ENCODE measurements at places on chromosomes 2 and 18.

- DNase-seq: no peak
These were observed 77.0 kb upstream of the UBXN4 start for GRCh38 chr2:135664623-135665068.

GRCh38 chr18:36608107-36608506 lies 220.7 kb downstream of the TPGS2 start:
- no peak for DNase-seq

DNA sequence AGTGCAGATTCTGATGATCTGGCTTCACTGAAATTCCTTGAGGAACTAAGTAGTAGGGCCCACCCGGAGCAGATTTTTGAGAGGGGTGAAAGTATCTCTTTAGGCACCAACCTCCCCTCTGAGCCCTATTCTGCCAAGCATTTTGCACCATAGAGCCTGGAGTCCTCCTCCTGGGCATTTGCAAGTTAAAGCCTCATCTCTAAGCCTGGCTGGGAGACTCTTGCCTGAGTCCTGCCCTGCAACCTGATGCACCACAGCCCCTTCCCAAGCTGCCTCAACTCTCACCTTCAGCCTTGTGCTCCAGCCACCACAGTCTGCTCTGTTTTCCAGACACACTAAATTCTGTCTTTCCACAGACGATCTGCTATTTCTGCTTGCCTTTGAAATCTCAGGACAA lies 79.6 kb upstream of the PKDCC start:
- no peak for DNase-seq

DNA sequence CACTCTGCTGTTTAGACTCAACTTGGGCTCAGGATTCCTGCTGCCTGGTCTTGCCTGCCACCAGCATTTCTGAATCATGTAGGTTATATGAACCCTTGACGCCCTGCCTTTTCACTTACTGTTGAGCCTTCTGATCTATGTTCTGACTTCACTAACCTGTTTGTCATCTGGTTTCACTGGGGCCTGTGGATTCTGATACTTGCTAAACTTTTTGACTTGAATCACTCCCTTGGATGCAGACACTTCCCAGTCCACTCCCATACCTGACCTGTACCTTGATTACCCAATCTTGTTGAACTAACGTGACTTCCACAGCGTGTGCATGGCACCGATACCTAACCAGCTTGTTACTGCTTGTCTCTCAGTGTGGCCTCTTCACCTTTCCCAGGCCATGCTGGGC lies 35.6 kb upstream of the SPAG16 start:
- DNase-seq: no peak

- DNase-seq: no peak
These were observed 16.0 kb downstream of the SH3BP4 start for GRCh38 chr2:234967870-234968208.

DNA sequence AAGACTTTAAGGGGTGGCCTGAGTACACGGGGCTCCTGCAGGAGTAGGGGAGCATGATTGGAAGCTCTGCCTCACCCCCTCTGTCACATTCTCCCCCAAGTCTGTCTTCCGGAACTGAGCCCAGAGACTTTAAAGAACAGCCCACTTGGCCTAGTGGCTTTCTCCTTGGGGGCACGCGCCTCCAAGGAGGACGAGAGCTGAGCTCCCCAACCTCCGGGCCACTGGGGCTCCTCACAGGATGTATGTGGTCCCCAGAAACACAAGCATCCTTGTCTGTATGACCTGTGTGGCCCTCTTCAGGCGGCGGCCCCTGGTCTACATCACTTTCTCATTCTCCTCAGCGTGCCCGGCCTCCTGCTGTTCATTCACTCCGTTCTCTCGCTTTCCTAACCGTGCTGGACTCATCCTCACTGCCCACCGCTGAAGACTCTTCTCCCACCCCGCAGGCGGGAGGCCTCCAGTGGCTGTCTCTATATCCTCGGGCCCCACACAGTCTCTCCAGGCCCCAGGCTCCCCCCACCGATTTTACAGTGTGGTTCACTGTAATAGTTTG lies 23.7 kb downstream of the KCNF1 start:
- DNase-seq: no peak

DNA sequence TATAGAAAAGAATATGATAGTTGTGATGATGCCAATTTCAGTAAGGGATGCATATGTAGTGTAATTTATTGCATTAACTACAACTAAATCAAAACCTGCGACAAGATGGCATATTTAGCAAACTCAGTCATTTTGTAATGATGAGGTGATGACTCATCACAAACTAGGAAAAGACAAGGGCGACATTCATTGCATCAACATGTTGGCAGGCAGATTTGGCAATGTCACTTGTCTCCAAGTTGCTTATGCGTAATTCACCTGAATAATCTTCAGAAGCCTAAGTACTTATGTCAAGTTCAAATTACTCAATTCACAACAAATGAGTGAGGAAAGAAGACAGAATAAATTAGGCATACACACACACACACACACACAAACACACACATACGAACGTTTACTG lies 273.2 kb upstream of the RGPD4 start:
- no peak for DNase-seq

DNA sequence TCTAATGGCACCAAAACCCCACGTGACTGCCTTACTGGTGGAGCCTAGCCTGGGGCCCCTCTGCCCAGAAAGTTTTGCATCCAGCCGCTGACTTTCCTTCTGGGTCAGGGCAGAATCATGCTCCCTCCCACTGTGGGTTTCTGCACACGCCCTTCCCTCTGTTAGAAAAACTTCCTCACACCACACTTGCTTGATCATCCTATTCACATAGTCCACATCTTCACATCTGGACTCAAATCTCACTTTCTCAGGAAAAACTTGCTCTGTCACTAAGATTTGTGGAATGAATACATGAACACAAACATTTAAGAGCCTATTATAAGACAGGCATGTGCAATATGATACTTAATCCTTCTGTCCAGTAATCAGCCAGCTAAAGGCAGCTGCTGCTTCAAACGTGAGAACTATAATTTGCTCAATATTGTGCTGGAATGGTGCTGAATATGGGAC lies 274.7 kb downstream of the RND3 start:
- DNase-seq: no peak

GRCh38 chr2:207135340-207135739 lies 30.4 kb downstream of the KLF7 start:
- no peak for DNase-seq

- no peak for DNase-seq
These were observed 50.0 kb downstream of the TGIF1 start for GRCh38 chr18:3500016-3500415.

DNA sequence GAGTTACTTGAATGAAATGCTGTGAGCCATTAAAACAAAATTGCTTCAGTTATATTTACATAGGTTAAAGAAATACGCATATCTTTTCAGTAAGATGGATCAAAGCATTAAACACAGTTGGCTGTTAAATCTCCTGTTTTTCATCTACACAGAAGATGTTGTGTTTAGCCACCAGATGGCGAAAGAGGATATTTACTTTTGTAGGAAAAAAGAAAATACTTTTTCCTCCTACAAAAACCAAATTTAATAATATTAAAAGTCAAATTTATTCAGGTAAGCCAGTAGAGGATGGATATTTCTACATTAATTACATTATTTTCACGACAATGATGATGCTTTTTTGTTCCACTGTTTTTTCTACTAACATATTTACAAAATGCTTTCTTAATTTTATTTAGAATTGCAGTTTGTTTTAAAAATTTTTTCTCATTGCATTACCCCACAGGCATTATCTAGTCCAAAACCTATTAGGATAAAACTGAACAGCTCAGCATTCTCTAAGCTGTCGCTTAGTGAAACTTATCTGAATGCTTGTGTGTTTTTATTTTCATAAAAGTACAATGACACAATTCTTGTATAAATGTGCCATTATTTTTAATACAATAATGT lies 173.7 kb downstream of the ASXL3 start:
- DNase-seq: no peak

DNA sequence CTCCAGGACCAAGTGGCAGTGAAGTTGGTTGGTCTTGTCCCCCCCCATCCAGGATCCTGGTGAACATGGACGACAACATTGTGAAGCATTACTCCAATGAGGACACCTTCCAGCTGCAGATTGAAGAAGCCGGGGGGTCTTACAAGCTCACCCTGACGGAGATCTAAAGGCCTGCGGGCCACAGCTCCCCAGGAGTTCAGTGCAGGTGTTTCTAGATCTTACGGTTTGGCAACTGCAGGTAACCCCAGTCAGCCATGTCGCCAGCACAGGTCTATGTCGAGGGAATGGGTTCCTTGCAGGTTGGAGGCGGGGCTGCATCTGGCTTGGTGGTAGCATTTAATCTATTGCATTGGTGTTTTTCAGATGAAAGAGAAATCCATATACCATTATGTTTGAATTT lies 42.8 kb upstream of the KLF11 start:
- DNase-seq: no peak

GRCh38 chr18:21270453-21270852 lies 28.4 kb downstream of the GREB1L start:
- DNase-seq: no peak

GRCh38 chr2:217064234-217065011 lies 204.6 kb upstream of the TNP1 start:
- peak; percentile 31 for DNase-seq

DNA sequence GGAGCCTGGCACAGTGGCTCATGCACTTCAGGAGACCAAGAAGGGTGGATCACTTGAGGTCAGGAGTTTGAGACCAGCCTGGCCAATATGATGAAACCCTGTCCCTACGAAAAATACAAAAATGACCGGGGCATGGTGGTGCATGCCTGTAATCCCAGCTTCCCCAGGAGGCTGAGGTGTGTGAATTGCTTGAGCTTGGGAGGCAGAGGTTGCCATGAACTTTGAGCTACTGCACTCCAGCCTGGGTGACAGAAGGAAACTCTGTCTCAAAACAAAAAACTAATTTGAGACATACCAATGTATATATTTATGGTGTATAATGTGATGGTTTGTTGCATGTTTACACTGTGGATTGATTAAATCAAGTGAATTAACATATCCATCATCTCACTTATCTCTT lies 21.8 kb upstream of the ZNF512 start:
- DNase-seq: no peak

- DNase-seq: no peak
These were observed 450.6 kb upstream of the ST6GAL2 start for GRCh38 chr2:107336526-107336925.

GRCh38 chr2:136055929-136056688 lies 61.8 kb downstream of the CXCR4 start:
- no peak for DNase-seq

DNA sequence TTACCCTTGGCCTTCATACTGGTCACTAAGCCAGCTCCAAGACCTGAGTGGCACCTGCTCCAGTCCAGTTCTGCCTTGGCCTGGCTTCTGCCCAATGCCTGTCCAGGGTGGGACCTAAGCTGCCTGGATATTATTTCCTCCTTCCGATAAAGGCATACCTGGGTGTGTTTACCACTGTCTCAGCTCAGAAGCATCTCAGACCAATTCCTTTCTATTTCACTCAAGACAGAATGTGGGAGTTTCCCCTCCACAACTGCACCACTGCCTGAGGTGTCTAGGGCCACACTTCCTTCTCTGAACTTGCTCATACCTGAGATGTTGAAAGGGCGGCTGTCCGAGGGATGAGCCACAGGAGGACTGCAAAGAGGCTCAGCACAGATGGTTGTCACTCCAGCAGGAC lies 18.4 kb upstream of the CAB39 start:
- no peak for DNase-seq

- peak; percentile 77 for DNase-seq
These were observed 25.8 kb downstream of the SPEG start for GRCh38 chr2:219460424-219460926.

- no peak for DNase-seq
These were observed 103.8 kb downstream of the PLCL1 start for GRCh38 chr2:197908156-197908555.

DNA sequence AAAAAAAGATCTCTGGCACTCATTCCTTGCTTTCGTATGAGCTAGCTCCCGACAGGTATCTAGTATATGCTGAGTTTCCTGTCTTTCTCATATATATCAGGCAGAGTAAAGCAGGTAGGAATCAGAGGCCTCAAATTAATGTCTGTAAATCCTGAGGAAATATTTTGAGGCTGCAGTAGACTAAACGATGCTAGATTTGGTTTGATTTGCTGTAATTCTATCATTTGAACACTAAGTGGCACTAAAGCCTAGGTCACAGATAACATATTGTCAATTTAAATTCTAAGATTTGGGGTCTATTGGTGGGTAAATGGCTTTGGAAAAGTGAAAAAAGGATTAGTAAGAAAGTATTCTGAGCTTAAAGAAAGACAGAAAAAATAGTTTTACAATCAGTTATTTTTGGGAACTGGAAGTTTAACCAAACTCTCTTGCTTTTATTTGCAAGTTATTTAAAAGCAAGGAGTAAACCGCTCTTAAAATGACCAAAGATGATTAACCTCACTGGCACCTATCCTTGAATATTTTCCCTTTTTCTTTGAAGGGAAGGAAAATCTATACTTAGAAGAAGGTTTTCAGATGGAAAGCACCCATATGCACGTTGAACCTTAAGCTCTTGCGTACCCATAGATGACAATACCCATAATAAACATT lies 37.6 kb upstream of the SLC4A10 start:
- no peak for DNase-seq

GRCh38 chr2:182103526-182103925 lies 117.9 kb downstream of the PPP1R1C start:
- DNase-seq: no peak

- DNase-seq: no peak
These were observed 182.7 kb downstream of the RPIA start for GRCh38 chr2:88874063-88874657.

GRCh38 chr18:69265656-69266055 lies 135.0 kb upstream of the DOK6 start:
- DNase-seq: no peak

DNA sequence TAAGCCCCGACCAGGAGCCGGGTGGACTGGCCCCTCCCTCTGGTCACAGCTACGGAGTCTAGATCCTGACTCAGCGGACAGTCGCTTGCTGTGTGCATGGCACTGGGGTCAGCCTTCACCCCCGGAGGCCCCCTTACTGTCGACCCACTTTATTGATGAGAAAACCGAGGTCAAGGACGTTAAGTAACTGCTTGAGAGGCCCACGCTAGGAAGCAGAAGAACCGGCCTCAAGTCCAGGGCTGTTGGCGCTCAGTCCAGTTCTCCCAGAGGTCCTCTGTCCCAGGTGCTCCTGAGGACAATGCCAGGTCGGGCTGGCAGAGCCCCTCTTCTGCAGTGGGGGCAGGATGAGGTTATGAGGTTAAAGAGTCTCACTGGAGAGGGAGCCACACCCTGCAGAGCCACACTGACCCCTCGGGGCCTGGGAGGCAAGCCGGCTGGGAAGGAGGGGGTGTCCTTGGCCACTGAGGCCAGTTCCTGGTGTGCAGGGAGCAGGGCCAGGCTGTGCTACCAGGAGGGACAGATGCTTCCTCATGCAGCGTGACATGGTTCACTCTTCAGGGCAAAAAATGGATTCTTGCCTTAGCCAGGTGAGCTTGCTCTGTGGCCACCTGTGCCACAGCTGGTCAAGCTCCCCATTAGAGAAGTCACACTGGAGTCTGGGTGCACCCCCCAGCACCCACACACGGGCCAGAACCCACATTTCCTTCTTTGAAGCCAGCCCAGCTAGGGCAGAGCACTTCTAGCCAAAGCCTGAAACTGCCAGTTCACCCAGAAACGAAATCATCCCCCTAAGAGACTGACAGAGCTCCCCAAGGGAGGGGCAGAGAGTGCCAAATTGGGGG lies 47.3 kb upstream of the HPCAL1 start:
- peak; percentile 10 for DNase-seq

- DNase-seq: no peak
These were observed 49.0 kb downstream of the KYNU start for GRCh38 chr2:142926445-142926844.

Measured in left ventricle myocardium inferior (tissue), 1 donor.